T-cell (primary cell): ENCODE measurements at places on chromosomes 3 and 15.

DNA sequence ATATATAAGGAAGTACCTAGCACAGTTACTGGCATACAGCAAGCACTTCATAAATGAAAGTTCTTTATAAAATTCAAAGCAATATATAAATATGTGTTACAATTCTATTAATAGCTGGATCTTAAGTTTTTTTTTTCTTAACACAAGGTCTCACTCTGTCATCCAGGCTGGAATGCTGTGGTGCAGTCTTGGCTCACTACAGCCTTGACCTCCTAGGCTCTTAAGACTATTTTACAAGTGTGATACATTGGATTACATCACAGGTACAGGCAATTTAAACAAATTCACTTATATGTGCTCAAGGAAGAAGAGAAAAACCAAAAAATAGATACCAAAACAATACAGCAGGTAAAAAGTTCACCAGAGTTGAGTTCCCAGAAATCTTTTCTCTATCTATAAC lies 60.6 kb downstream of the ZNF280D start:
- DNase-seq, result no peak

- no peak for DNase-seq
Measured at GRCh38 chr3:136396916-136397315, 146.8 kb downstream of the PCCB start.

GRCh38 chr15:68578175-68578979 lies 416 bp upstream of the CORO2B start:
- no peak for DNase-seq

DNA sequence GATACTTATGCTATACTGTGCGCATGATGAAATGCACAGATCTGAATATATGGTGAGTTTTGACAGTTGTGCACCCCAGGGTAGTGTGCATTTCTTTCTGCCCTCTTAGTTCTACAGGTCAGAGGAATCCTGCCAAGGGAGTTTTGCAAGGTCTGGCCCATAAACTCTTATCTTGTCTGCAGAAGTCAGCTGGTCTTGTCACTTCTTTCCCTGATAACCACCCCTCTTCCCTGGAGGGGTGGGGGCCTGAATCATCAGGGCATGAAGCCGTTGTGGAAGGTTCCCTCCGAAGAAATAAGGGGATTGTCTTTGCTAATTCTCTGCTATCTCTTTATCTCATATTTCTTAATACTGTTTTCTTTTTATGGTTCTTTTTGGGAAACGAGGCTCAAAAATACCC lies 30.4 kb downstream of the TRIM71 start:
- no peak for DNase-seq

GRCh38 chr15:62727501-62727900 lies 315.0 kb upstream of the TPM1 start:
- DNase-seq, result no peak

GRCh38 chr3:29488922-29489321 lies 208.1 kb downstream of the RBMS3 start:
- no peak for DNase-seq

DNA sequence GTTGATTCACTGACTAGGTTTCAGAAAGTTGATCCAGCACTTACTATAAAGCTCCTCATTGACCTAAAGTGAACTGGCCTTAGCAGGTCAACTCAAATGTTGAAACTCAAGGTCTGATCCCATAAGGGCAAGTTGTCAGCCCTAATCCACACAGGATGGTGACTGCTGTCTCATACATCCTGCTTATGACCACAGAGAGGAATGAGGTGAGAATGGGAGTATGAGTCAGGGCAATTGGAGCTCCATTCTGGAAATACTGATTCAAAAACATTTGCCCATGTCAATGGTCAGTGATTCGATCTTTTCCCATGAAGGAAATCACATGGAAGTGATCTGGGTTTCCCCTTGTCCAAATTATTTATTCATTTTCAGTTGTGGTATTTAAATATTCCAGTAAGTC lies 78.7 kb downstream of the ZNF385D start:
- DNase-seq, result no peak

- DNase-seq, result no peak
Measured at GRCh38 chr3:109774108-109774507, 436.8 kb upstream of the DPPA4 start.

DNA sequence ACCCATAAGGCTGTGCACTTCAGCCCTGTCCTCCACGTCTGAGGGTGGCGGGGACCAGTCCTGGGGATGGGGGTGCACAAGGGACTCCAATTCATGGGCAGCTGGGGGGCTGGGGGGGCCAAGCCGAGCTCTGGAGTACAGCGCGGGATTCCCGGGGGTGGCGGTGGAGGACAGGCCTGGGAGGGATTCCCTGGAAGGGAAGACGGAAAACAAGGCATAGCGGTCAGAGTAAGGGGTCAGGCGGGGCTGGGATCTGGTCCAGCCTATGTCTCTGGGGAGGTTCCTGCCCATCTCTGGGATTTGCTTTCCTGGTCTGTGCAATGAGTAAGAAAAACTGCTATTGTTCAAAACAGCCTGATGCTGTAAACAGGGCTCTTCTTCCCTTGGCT lies 8.1 kb upstream of the IGDCC3 start:
- DNase-seq, result no peak

GRCh38 chr3:168362661-168363247 lies 267.0 kb upstream of the GOLIM4 start:
- no peak for DNase-seq
